ENCODE measurements at places on chromosomes 4 and X.

DNA sequence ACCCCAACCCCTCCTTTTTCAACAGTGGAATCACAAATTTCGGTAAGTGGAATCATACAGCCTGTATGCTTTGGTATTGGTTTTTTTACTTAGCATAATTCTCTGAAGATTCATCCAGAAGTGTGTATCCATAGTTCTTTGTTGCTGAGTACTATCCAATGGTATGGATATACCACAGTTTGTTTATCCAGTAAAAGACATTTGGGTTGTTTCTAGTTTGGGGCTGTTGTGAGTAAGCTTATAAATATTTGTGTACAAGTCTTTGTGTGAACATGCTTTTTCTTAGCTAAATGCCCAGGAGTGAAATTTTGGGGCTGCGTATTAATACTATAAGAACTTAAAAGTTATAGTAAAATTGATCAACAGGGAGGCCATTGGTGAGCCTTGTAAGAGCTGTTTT, 57.5 kb upstream of the GC start:
- no peak for DNase-seq
- no peaks in the 10 kb centered on the region for H3K27me3 ChIP-seq
- H3K4me1 ChIP-seq: no peaks in the 10 kb centered on the region
- no peak overlapping the region for H3K27ac ChIP-seq
- no peak overlapping the region for H3K4me3 ChIP-seq

DNA sequence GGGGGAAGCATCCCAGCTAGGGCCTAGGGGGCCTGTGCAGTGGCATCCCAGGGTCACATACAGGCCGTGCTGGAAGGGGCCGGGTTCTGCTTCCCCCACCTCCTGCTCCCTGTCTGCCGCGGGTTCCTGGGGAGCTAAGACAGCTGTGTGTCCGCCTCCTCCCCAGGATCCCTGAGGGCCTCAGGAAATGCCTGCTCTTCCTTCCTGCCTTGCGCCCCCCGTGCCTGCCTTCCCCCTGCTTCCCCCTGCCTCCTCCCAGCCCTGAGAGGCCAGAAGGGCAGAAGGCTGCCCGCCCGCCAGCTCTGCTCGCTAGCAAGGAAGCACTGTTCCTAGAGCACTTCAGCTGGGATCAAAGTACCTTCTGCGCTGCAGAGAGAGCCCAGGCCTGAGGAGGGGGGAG, 2.9 kb upstream of the BGN start:
- no peak overlapping the region for H3K4me3 ChIP-seq
- no peak for DNase-seq
- no peaks in the 10 kb centered on the region for H3K27me3 ChIP-seq
- H3K27ac ChIP-seq: no peak overlapping the region
- H3K36me3 ChIP-seq: no peaks in the 10 kb centered on the region

DNA sequence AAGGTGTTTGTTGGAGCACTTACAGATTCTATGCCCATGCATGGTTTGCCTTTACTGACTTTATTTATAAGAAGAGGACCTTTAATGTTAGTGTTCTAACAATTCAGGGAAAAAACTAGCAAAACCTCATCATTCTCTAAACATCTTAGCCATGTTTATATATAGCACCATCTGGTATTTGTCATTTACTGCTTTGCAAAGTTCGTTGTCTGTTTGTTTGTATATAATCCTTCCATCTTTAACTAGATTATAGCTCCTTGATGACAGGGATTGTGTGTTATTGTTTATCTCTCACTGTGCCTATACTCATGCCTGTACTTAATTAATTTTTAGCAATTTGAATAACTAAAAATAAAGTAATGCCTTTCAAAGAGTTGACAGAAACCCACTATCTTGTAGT, 170.6 kb upstream of the PACRGL start:
- H3K4me1 ChIP-seq: no peaks in the 10 kb centered on the region
- no peaks in the 10 kb centered on the region for H3K27me3 ChIP-seq
- H3K36me3 ChIP-seq: no peaks in the 10 kb centered on the region
- H3K4me3 ChIP-seq: no peak overlapping the region

DNA sequence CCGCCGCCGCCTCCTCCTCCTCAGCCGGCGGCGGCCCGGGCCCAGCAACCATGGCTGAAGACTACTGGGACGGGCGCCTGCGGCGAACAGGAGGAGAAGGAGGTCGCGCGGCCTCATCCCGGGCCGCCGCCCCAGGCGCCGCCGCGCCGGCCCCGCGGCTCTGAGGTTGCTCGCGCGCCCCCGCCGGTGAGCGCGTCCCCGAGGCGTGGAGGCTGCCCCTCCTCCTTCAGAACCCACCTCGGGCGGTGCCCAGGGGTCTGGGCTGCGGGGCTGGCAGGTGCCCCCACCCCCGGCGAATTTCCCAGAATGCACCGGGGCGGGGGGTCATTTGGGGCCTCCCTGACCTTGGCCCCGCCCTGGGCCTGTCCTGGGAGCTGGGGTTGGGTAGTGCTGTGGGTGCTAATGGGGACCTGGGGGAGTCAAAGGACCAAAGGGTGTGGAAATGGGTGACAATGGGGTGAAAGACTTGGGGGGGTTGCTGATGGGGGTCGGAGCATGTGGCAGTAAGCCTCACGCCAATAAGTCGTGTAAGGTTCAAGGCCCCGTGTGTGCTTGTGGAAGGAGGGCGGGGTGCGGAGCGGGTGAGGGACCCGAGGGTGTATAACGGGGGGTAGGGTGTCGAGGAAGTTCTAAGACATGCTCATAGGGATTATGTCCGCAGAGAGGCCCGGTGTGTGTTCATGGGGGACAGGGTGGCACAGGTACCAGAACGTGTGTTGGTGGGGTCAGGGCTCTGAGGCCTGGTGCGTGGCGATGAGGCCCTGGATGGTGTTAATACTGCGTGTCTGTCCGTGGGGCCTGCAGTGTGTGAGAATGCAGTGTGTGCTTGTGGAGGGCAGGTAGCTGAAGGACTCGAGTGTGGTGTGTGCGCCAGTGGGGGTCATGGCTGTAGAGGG, 687 bp downstream of the CDK16 start:
- DNase-seq: no peak
- peak overlapping the region; percentile 92 for H3K27ac ChIP-seq
- H3K4me3 ChIP-seq: peak overlapping the region; percentile 93
- peaks cover 32% of the 10 kb centered on the region for H3K36me3 ChIP-seq

DNA sequence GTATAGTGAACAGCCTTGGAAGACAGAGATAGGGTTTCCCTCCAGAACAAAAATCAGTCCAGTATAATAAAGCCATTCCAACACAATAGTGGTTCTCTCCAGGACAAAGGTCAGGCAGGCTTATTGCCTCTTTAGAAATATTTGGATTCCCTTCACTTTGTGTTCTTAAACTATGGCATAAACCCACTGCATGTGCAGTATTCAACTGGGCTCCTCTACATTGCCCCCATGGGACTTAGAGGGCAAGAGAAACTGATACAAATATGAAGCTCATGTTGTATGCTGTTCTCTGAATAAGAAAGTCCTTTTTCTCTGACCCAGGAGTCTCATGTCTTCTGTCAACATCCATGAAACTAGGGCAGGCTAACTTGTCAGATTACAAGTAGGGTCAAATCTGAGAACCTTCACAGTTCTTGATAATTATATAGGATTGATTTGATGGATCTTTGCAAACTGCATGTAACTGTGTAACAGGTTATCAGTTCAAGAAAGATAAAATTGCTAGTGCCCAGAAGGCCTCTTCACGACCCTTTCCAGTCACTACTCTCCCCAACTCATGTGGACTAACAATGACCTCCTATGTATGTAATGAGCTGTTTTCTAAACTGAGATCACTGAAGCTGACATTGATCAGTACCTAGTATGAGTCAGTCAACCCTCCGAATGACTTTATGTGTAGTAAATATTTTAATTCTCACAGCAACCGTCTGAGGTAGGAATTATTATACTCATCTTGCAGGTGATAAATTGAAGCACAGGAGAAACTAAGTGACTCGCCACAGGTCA, 31.9 kb upstream of the FAM9C start:
- no peak overlapping the region for H3K27ac ChIP-seq
- H3K4me1 ChIP-seq: peaks cover 10% of the 10 kb centered on the region
- H3K36me3 ChIP-seq: no peaks in the 10 kb centered on the region
- DNase-seq: no peak
- no peaks in the 10 kb centered on the region for H3K27me3 ChIP-seq

DNA sequence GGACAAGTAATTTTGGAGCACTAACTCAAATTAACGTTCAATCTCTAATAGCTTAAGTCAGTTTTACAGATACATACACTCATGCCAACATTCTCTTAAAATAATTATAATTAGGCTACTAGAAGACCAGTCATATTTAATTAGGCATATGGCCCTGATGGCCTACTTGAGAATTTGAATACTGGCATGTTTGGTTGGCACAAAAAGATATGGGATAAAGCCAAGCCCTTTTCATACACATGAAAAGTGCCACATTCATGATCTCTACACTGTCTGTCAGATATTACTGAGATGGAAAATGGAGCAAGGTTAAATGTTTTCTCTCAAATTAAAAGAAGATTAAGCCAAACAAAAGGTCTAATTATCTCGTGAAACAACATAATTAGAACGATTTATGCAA, 1091.0 kb downstream of the C4orf33 start:
- no peak overlapping the region for H3K4me3 ChIP-seq
- H3K36me3 ChIP-seq: no peaks in the 10 kb centered on the region
- no peak overlapping the region for H3K27ac ChIP-seq
- no peaks in the 10 kb centered on the region for H3K27me3 ChIP-seq

DNA sequence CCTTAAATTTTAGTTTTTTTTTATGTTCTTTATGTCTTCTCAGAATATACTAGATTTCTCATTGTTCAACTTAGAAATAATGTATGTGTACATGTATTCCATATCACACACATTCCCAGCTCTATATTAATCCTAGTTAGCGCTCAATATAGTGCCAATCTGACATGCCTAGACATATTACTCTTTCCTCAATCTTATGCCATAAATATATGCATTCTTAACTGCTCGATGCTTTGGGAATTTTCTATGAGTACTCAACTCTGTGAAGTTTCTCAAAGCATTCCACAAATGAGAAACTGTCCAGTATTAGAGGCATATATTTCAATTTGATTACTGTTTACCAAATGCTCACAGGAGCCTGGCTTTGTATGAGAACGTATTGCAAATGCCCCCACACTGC, 231.2 kb upstream of the VEGFC start:
- H3K4me3 ChIP-seq: no peak overlapping the region
- no peaks in the 10 kb centered on the region for H3K4me1 ChIP-seq
- DNase-seq: no peak
- no peaks in the 10 kb centered on the region for H3K36me3 ChIP-seq

GRCh38 chr4:40886931-40887763, 137.4 kb downstream of the NSUN7 start:
- no peaks in the 10 kb centered on the region for H3K27me3 ChIP-seq
- H3K4me3 ChIP-seq: no peak overlapping the region
- no peak for DNase-seq
- H3K4me1 ChIP-seq: no peaks in the 10 kb centered on the region

- H3K27ac ChIP-seq: no peak overlapping the region
- peaks cover 21% of the 10 kb centered on the region for H3K4me1 ChIP-seq
- H3K36me3 ChIP-seq: no peaks in the 10 kb centered on the region
- DNase-seq: no peak
These were observed 29.6 kb downstream of the REST start for GRCh38 chr4:56937262-56937661.

DNA sequence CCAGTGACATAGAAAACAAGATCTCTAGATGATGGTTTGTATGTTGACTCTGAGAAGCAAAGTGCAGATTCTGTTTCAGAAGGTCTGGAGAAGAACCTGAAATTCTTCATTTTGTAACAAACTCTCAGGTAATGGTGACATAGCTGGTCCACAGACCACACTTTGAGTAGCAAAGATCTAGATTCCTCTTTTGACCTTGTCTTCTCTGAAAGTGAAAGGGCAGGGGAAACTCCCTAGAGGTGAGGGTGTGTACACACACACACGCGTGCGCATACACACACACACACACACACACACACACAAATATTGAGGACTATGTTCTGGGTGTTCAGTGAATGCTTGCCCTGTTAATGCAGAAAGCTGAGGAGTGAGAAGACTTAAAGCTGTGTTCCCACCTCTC, 110.1 kb downstream of the NHSL2 start:
- no peaks in the 10 kb centered on the region for H3K27me3 ChIP-seq
- H3K4me3 ChIP-seq: no peak overlapping the region
- H3K36me3 ChIP-seq: no peaks in the 10 kb centered on the region
- DNase-seq: peak; percentile 25
- H3K4me1 ChIP-seq: no peaks in the 10 kb centered on the region

DNA sequence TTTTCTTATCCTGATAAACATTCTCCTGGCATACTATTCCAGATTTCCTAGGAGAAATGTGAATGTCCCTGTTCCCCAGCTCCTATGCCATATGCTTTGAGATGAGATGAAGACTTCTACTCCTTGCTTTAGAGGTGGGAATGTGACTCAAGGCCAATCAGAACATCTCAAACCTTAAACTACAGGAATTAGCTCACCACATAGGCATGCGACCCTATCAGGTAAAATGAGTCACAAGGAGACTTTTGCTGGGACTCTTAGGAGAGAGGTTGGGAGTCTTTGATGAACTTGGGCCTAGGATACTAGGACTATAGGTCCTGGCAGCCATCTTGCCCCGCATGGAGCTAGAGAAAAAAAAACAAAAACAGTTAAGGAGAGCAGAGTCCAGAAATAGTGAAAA, 5.8 kb upstream of the USO1 start:
- H3K36me3 ChIP-seq: no peaks in the 10 kb centered on the region
- H3K27ac ChIP-seq: no peak overlapping the region
- H3K4me3 ChIP-seq: no peak overlapping the region
- no peak for DNase-seq
- no peaks in the 10 kb centered on the region for H3K27me3 ChIP-seq

GRCh38 chr4:86441175-86441936, 81.5 kb upstream of the MAPK10 start:
- H3K27me3 ChIP-seq: no peaks in the 10 kb centered on the region
- peaks cover 19% of the 10 kb centered on the region for H3K4me1 ChIP-seq
- no peak overlapping the region for H3K4me3 ChIP-seq
- DNase-seq: no peak

- H3K36me3 ChIP-seq: no peaks in the 10 kb centered on the region
- H3K4me1 ChIP-seq: no peaks in the 10 kb centered on the region
- H3K27me3 ChIP-seq: no peaks in the 10 kb centered on the region
- H3K4me3 ChIP-seq: no peak overlapping the region
These were observed 477.0 kb downstream of the GBA3 start for GRCh38 chr4:23169608-23170311.

- H3K4me3 ChIP-seq: no peak overlapping the region
- H3K27me3 ChIP-seq: no peaks in the 10 kb centered on the region
- H3K36me3 ChIP-seq: peaks cover 5% of the 10 kb centered on the region
- peaks cover 30% of the 10 kb centered on the region for H3K4me1 ChIP-seq
These were observed 48.3 kb downstream of the MAP7D3 start for GRCh38 chrX:136202889-136203288.

- no peak for DNase-seq
- H3K36me3 ChIP-seq: no peaks in the 10 kb centered on the region
- H3K4me3 ChIP-seq: no peak overlapping the region
- H3K27me3 ChIP-seq: no peaks in the 10 kb centered on the region
These were observed 470.0 kb upstream of the INTU start for GRCh38 chr4:127162741-127163140.

GRCh38 chr4:89334830-89335229, 27.2 kb upstream of the GPRIN3 start:
- no peak for DNase-seq
- no peaks in the 10 kb centered on the region for H3K4me1 ChIP-seq
- no peaks in the 10 kb centered on the region for H3K36me3 ChIP-seq
- no peaks in the 10 kb centered on the region for H3K27me3 ChIP-seq
